ENCODE measurements at places on chromosomes 1 and 21.

GRCh38 chr1:157968508-157968907, 24.9 kb upstream of the KIRREL1 start:
- no peak for DNase-seq

- no peak for DNase-seq
Observed at GRCh38 chr1:232511172-232511571, 118.8 kb downstream of the SIPA1L2 start.

GRCh38 chr1:202584707-202585589, 125.3 kb downstream of the SYT2 start:
- no peak for DNase-seq

- DNase-seq, result no peak
Observed at GRCh38 chr1:100699744-100700143, 19.8 kb upstream of the VCAM1 start.

GRCh38 chr1:15425958-15426357, 12.3 kb upstream of the CTRC start:
- DNase-seq, result no peak

GRCh38 chr1:161133220-161133740, 813 bp upstream of the DEDD start:
- no peak for DNase-seq

DNA sequence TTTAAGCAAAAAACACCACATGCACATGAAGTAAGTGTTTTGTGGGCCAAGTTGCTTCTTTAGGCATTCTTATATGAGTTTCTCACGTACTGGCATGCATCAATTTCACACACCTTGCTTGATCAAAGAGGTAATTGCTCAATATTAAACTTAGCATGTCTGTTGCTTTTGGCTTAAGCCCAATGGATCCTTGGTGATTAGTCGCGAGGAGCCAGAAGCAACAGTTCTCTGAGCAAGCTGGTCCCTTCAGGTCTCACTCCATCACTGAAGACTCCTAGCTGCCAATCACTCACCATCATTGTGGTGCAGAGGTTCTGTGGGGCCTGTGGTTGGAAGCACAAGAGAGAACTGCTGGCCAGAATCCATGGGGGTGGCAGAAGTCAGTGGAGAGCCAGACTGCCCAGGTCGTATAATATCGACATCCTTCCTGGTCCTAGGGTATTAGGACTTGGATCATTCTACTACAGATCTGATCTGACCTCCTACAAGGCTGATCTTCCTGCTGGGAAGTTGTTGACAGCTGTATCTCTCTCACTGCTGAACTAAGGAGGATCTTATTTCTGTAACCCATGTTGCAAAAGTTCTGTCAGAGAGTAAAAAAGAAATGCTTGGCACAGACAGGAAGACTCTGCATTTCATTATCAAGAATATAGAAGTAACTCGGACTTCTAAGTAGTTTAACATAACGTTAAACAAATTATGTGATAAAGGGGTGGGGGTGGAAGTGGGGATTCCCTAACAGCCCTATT, 140.5 kb downstream of the NTPCR start:
- no peak for DNase-seq

- DNase-seq, result no peak
Observed at GRCh38 chr1:161307230-161307768, 2.5 kb downstream of the MPZ start.

DNA sequence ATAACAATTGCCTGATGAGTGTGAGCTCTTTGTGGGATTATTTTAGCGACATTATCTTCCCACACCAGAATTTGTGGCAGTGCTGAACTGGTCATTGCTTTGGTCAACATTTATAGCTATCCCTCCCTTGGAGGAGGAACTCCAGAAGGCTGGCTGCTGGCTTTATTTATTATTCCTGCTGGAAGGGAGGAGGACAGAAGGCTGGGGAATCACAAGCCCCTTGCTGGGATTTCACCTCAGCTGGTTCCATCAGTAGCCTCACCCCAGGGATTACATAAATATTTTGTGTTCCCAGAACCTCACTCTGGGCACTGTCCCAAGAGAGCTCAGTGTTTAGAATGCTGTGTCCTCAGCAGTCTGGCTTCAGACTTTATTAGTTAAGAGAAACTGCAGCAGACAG, 102.8 kb upstream of the C1orf21 start:
- DNase-seq, result no peak

DNA sequence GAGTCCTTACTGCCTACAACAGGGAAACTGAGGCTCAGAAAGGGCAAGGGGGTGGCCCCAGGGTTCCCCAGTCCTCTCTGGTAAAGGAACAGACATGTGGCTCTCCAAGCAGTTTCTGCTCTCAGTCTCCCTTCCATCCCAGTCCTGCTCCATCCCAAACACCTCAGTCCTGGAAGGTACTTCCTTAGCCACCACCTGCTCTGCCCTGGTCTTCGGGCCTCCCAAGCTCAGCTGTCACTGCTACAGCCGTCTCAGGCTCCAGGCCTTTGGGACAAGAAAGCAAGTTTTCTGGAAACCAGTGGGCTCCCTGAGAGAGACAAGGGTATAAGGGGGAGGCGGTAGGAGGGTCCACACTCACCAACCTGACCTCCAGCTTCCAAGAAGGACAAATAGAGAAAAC, 23.1 kb upstream of the ADGRB2 start:
- no peak for DNase-seq

GRCh38 chr1:78176448-78176847, 130.7 kb downstream of the GIPC2 start:
- DNase-seq, result no peak

Measured in stimulated activated CD4-positive, alpha-beta T cell treated with anti-CD3 and anti-CD28 coated beads, Interleukin-1b, Interleukin-23, amount 100 ng/mL, for 1 hour (primary cell).